ENCODE measurements at places on chromosomes 3 and 15.

GRCh38 chr3:193744048-193744821 is 151.2 kb downstream of the OPA1 start:
- DNase-seq, result no peak

- DNase-seq, result peak; percentile 4
Measured at GRCh38 chr3:66253790-66254620, 33.2 kb downstream of the SLC25A26 start.

- no peak for DNase-seq
Measured at GRCh38 chr3:173027429-173027828, 113.6 kb downstream of the SPATA16 start.

GRCh38 chr3:57942388-57942787 is 65.8 kb upstream of the FLNB start:
- no peak for DNase-seq

DNA sequence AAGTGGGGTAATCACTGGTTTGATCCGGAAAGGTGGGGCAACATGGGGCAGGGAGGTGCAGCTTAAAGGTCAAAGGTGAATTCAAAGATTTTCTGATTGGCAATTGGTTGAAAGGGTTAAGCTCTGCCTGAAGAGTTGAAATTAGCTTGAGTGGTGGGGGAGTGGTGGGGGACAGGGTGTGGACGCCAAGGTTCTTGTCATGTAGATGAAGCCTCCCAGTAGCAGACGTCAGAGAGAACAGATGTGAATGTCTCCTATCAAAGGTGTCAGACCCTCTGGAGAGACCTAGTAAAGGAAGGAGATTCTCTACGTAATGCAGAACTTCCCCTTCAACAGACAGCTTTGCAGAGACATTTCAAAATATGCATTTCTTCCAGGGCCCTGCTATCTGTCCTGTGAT is 62.8 kb downstream of the ABCC5 start:
- DNase-seq, result no peak

- DNase-seq, result no peak
Measured at GRCh38 chr3:104521606-104522336, 844.9 kb upstream of the ALCAM start.

GRCh38 chr15:59096429-59096828 is 8.5 kb upstream of the CCNB2 start:
- no peak for DNase-seq

- DNase-seq, result no peak
Measured at GRCh38 chr3:24135280-24135679, 190.2 kb downstream of the NR1D2 start.

- peak; percentile 78 for DNase-seq
Measured at GRCh38 chr15:74438721-74439316, 5.1 kb upstream of the SEMA7A start.

DNA sequence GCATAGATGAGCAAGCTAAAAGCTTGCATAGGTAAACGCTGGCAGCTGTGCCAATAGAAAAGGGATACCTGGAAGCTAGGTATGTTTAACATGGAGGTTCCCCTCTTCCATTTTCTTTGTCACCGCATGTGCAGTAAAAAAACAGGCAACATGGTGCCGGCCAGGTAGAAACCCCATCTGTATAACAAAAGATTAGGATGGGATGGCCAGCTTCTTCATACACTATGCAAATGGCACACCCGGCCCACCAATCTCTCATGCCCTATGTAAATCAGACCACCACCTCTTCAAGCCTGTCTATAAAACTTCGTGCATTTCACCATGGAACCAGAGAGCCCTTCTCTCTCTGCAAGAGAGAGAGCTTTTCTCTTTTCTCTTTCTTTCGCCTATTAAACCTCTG is 224.3 kb upstream of the P2RY1 start:
- no peak for DNase-seq

DNA sequence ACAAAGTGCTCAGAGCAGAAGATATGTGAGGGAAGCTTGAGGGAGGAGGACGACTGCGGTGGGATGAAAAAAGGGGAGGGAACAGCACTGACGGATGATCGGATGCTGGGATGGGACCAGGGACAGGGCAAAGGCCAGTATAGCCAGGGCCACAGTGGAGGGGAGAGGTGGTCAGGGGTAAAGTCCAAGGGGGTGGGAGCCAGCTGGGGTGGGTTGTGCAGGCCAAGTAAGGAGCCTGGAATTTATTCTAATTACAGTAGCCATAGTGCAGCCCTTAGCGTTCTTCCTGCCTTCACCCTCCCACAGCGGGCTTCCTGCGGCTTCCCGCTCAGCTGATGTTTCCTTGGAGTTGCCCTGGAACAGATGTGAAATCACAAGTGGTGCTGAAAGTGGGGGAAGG is 7.6 kb upstream of the APEH start:
- DNase-seq, result no peak

DNA sequence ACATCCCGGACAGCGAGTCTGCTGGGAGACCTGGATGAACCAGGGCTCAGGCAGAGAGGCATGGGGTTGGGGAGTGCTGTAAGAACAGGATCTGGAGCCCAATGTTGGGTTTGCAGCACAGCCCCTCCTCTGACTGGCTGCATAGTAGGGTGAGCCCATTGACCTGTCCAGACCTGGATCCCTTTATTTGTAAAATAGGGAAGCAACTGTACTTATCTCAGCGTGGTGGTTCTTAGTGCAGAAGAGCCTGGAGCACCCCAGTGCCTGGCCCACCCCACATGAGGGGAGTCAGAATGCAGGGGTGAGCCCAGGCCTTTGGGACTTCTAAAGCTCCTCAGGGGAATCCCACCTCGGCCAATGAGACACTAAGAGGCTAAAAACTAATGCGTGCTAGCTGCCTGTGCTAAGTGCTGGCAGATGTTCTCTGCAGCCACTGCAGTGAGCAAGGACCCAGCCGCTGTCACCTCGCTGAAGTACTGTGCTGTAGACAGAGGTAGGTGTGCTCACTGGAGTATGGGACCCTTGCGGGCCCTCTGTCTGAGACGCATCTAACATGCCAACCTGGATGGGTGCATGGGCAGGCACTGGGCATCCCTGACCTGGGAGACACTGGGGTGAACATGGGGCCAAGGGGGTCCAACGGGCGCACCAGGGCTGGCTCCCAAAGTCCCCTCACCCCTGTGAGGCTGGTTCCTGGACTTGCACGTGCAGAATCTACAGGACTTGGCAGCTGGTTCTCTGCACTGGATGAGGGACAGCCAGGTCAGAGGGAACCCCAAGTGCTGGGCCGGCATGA is 95.6 kb downstream of the ATP10A start:
- no peak for DNase-seq

GRCh38 chr15:60695713-60696522 is 217.0 kb upstream of the ICE2 start:
- no peak for DNase-seq

- DNase-seq, result peak; percentile 30
Measured at GRCh38 chr3:197750858-197751737, 1.4 kb downstream of the FYTTD1 start.

GRCh38 chr15:68992696-68993095 is 21.8 kb upstream of the NOX5 start:
- no peak for DNase-seq

- no peak for DNase-seq
Measured at GRCh38 chr3:8497582-8497981, 4.0 kb upstream of the LMCD1 start.

GRCh38 chr15:84981711-84982300 is at the start of gene PDE8A:
Gene PDE8A (plus strand): TSS chr15:84981856. CDS start chr15:84982163, 307 bp downstream.
- DNase-seq, result peak; percentile 34

GRCh38 chr3:185552358-185552877 is at the start of gene LIPH:
Gene LIPH (minus strand): TSS chr3:185552588. CDS start chr3:185552471, 117 bp downstream.
- DNase-seq, result no peak

DNA sequence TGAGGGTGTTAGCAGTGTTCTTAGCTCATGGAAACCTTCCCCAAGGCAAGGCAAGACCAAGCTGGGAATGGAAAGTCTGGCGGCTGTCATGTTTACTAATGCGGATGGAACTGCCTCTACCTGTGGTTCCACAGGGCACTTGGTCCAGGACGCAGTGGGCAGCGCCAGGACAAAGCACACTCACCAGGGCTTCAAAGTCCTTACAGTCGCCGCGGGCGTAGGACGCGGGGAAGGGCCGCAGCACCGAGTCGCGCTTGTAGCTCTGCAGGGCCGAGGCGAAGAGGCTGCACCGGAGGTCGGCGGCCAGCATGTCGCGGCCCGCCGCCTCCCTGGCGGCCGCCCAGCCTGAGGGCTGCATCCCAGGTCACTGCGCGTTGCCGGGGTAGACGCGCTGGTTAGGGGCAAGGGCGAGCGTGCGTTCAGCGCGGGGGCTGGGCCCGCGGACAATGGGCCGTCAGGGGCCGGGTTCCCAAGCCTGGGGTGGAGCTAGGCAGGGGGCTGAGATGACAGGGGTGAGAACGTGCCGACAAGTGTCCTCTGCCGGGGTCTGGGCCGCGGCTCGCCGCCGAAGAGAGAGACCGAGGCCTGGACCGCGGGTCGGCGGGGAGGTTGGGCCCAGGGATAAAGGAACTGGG is 497 bp downstream of the PARP16 start:
- DNase-seq, result no peak

DNA sequence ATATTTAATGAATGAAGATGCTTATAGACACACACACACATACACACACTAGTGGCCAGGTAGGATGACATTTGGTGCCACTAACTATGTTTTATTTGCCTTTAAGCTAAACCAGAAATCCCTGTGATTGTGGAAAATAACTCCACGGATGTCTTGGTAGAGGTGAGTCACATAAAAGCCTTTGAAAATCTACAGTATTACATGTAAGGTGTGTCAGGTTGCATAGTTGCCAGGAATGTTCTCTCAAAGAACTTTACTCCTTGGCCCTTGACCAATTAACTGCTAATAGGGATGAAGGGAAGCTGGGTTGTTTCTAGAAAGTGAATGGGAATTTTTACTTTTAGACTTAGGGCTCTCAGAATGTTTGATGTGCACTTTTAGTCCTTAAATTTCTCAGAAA is 9.9 kb downstream of the ZBED2 start:
- peak; percentile 87 for DNase-seq

- no peak for DNase-seq
Measured at GRCh38 chr15:58139276-58139988, 1.3 kb downstream of the AQP9 start.

DNA sequence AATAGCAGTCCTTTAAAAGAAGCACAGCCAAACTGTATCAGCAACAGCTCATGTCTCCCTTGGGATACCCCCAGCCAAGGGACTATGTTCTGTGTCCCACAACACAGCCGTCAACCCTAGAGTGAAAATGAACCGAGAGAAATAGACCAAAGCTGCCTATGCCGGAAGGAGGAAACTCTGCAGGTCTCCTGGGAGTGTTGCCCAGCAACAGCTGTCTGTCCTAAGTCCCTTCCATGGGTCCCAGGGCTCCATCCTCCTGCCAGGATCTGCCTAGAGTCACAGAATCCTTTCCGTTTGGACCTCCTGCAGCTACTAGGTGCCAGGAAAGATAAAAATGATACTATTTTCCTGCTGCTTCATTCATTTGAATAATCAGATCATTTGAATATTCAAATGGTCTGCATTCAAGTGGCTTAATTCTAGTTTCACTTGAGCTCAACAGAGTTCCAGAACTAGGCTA is 53.1 kb downstream of the TRANK1 start:
- DNase-seq, result no peak

DNA sequence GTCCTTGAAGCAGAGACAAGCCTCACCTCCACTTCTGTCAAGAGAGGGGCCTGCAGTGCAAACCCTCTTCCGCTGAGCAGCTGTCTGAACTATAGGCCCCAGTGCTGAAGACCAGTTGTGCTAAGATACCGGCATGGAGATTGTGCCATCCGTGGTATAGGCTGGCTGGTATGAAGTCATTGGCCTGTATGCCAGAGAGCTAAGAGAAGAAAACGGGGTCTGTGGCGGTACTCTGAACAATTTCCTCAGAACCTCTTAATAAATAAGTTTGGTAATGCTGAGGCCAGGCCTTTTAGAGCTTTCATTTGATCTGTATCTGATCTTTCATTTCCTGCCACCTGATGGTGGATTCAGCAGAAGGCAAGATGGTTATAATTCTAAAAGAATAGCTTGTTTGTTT is 123.0 kb downstream of the LRIG1 start:
- DNase-seq, result no peak

- no peak for DNase-seq
Measured at GRCh38 chr3:160820022-160820421, 64.0 kb downstream of the PPM1L start.

DNA sequence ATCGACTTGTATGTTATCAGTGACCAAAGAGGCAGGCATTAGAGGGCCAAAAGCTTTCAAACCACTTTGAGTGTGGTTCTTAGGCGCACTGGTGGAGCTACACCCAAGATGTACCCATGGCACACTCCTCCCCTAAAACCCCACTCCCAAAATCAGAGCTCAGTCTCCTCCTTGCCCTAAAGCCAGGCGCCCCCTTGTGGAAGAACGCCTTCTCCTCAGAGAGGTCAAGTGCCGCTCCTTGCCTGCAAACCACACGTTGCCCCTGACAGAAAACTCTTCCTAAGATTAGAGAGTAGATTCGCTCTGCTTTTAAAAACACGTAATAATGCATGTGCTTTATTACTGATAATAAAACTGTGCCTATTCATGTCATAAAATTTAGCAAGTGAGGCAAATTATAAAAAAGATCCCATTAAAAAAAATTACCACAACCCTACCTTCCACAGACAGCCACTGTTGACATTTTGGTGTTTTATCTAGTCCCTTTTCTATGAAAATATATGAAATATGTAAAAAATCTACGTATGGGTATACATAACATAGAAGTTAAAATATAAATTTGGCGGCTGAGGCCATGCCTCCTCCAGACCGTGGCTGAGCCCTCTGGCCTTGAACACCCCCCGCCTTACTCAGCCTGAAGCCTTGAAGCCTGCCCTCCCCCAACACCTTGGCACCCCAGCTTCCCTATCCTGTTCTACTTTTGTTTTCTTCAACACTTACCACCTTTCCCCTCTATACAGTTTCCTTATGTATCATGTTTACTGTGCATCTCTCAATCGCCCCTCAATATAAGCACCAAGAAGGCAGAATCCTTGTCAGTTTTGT is 33.5 kb downstream of the BCL2L10 start:
- DNase-seq, result peak; percentile 47

GRCh38 chr3:105691633-105692032 is 177.2 kb downstream of the CBLB start:
- no peak for DNase-seq

DNA sequence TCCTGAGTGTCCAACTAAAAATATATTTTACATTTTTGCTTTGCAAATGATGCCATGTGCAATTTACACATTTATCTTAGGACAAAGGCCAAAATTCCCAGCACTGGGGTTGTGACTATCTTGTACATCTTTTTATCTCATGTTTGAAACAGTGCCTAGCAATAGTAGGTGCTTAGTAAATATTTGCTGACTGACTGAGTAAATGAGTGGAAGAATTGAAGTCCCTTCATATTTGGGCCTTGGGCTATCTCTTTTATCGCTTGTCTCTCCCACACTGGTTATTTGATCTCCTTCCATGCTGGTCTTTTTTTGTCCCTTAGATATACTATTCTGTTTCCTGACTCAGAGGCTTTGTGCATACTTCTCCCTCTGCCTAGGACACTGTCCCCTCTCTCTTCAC is 213.1 kb upstream of the GOLGA6L4 start:
- no peak for DNase-seq

- no peak for DNase-seq
Measured at GRCh38 chr3:66386011-66386924, 114.6 kb downstream of the LRIG1 start.
